ENCODE measurements at places on chromosomes 2 and 18.

DNA sequence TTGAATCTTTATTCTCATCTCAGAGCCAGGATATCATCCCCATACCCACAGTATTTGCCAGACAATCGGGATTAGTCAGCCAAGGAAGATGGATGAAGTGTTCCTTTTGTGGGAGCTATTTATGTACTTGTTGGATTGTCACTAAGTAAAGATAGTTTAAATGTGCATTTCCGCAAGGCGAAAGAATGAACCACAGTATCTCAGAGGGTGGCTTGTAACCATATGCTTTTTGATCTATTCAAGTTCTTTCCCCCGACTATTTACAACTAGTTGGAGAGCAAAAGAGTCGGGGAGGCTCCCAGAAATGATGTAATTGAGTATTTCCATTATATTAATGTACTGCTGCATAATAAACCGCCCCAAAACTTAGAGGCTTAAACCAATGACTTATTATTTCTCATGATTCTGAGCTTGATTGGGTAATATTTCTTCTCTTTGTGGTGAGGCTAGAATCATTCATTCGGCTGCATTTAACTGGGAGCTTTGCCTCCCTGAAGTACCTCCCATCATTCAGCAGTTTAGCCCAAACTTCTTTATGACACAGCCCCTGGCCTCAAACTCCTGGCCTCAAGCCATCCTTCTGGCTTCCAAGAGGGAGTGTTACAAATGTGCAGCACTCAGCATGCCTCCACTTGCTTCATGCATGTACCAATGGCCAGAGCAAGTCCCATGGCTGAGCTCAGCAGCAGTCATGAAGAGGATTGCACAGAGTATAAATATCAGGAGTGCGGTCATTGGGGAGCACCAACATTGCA lies 423.7 kb downstream of the METTL4 start:
- DNase-seq: no peak

DNA sequence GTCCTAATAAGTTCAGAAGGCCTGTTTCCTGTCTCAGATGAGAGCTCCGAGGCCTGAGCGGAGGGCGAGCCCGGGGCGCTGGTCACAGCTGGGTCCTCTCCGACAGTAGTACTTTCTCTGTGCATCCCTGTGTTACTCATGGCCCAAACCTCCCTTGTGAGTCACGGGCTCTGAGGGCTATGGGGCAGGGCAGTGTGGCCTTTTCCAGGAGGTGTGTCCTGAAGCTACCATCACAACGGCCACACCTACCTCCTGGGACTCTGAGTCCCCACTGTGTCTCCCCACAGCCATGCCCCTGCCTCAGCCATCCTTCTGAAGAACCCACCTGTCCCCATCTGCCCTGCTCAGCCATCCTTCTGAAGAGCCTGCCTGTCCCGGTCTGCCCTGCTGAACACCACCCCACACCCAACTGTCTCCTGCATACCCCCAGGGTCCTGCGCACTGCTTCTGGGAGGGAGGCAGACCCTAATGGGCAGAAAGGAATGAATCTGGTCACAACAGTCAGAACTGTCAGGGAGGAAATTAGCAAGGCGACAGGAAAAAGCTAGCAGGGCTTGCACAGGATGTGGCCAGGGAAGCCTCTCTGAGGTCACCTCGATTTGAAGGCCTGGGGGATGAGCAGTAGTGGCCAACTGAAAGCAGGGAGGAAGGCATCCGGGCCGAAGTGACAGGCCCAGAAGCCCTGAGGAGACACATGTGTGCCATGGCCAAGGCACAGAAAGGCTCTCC lies 145.4 kb upstream of the RIOK3 start:
- DNase-seq: peak; percentile 20

- peak; percentile 83 for DNase-seq
These were observed 25.7 kb downstream of the SRBD1 start for GRCh38 chr2:45585267-45585861.

DNA sequence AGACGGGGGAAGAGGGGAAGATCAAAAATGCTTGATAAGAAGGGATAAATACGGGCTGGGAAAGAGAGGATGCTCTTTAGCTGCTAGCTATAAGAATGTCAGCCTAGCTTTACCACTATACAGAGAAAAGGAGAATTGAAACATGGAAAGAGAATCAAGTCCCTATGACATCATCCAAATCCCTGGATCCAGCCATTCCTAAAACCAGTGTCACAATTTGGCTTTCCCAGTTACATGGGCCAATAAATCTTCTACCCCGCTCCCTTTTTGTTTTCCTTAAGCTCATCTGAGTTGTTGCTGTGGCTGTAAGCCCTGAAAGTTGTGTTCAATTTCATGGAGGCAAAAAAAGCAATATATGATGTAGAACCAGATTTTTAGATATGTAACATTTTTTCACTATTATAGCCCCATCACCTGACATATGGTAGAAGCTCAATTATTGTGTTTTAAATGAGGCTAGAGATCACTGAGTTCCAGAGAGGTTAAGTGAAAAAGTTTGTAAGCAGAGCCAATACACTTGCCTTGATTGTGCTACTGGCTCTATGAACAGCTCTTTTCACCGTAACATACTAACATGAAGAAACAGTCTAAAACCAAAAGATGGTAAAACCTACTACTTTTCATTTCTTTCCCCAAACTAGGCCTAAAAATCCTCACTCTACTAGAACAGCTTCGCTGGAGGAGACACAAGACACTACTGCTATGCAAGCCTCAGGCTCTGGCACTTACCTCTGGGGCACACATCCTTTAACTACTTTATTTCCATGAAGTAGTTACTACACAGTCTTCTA lies 4.3 kb downstream of the HNRNPLL start:
- DNase-seq: no peak

- no peak for DNase-seq
These were observed 235.0 kb downstream of the LOXHD1 start for GRCh38 chr18:46421973-46422551.

DNA sequence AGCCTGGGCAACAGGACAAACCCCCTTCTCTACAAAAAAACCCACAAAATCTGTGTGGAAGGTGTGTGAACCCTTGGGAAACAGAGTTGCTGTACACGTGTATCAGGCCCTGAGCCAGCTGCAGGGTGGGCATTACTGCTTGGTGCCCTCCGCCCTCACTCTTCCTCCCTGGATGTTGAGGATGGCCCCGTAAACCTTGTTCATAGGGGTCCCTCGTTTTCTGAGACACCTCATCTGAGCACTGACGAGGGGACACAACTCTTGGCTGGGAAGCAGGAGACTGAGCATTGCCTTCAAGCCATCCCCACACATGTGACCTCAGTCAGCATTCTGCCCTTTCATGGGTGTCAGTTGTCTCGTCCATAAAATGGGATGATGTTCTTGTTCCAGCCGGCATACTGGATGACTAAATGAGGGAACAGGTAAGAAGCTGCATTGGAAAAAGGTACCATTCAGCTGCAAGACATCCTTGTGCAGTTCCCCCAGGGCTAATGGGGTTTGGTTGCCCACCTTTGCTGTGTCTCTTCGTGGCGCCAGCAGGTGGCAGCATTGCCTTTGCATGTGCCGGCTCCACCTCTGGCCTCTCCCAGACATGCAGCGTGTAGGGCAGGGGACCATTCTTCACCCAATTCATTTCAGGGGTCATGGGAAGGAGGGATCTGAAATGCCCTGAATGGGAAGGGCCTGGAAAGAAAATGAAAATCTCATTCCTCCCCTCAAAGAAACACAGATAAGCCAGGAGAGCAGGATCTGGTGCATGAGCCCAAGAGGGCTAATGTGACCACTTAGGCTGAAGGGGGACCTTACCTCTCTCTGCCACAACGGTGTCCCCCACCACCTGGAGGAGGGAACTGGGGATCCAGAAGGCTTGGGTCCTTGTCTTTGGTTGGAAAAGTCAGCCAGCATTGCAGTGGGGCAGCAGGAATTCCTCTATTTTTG lies 36.4 kb upstream of the HAAO start:
- DNase-seq: peak; percentile 89

GRCh38 chr18:66328296-66328878 lies 275.5 kb downstream of the CDH19 start:
- DNase-seq: no peak

GRCh38 chr2:191746346-191747169 lies 68.6 kb downstream of the NABP1 start:
- DNase-seq: no peak

- peak; percentile 87 for DNase-seq
These were observed 779 bp downstream of the PTPRN start for GRCh38 chr2:219308142-219309101.

DNA sequence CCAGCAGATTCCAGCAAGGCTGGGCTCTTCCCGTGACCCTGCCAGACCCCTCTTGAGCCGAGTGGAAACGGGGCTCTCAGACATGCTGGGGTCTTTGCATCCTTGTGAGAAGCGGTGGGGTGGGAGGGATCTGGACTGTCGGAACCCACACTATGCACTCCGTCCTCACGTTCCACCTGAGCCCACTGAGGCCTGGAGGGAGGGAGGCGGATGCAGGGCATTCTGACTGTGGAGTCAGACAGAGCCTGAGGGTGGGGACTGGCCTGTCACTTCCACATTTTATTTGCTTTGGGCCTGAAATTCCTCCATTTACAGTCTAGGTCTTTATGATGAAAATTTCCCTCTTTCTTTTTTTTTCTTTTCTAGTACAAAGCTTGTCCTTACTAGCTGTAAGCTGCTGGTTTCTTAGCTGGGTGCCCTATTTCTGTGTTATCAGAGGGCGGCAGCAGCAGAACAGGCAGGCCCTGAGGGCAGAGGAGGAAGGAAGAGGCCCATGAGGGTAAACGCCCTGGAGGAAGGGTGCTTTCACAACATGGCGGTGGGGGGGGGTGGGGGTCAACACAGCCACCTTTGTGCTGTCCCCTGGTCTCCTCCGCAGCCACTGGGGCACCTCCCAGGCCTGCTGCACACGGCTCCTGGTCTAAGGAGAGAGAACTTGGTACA lies 373.5 kb upstream of the MYT1L start:
- peak; percentile 63 for DNase-seq

- no peak for DNase-seq
These were observed 456.3 kb upstream of the MYT1L start for GRCh38 chr2:2787301-2787907.

GRCh38 chr2:139773720-139774277 lies 993.6 kb upstream of the NXPH2 start:
- DNase-seq: no peak

DNA sequence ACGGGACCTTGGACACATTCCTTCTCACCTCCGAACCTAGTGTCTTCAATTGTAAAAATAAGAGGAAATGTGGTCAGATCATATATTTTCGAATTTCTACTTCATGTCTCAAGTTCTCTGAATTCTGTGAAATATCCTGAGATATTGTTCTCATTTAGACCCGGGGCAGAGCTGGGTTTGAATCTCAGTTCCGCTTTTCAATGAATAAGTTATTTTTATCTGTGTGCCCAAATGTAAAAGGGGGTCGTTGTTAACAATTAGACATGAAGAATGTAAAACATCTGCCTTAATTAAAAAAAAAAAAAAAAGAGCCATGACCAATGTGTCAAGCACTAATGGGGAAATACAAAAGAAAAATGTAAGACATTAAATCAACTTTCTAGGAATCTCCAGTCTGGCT lies 48.9 kb upstream of the BCL11A start:
- DNase-seq: no peak

DNA sequence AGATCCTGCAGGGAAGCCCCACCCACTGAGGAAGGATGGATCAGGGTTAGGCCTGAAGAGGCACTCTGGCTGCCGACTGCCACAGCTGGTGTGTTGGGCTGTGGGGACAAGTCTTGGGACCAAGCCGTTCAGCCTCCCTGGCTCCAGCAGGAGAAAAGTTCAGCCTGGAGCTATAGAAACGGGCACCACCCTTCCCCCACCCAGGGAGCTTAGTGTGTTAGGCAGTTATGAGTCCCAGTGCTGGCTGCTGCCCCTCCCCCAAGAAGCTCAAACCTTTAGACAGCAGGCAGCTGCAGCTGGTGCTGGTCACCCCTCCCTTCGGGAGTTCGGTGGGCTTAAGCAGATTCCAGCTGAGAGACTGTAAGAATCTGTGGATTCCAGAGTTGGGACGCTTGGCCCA lies 447.1 kb upstream of the HS6ST1 start:
- no peak for DNase-seq

DNA sequence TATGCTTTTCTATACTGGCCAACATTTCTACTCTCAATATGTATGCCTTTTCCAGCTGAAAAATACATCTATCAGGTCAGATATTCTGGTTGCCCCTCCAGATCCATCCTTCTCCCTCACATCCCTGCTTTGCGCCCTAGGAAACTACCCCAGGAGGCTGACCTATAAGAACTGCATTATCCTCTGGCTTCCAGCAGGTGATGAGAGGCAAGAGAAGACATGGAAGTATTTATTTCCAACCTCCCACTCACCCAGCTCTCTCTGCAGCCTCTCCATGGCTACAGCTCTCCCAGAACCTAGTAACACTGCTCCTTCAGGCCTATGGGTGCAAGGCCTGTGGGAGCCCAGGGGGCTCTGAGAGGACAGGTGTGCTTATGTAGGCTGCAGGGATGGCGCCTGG lies 42.9 kb downstream of the ARID5A start:
- no peak for DNase-seq

- no peak for DNase-seq
These were observed 32.4 kb upstream of the ATL2 start for GRCh38 chr2:38409156-38410102.

DNA sequence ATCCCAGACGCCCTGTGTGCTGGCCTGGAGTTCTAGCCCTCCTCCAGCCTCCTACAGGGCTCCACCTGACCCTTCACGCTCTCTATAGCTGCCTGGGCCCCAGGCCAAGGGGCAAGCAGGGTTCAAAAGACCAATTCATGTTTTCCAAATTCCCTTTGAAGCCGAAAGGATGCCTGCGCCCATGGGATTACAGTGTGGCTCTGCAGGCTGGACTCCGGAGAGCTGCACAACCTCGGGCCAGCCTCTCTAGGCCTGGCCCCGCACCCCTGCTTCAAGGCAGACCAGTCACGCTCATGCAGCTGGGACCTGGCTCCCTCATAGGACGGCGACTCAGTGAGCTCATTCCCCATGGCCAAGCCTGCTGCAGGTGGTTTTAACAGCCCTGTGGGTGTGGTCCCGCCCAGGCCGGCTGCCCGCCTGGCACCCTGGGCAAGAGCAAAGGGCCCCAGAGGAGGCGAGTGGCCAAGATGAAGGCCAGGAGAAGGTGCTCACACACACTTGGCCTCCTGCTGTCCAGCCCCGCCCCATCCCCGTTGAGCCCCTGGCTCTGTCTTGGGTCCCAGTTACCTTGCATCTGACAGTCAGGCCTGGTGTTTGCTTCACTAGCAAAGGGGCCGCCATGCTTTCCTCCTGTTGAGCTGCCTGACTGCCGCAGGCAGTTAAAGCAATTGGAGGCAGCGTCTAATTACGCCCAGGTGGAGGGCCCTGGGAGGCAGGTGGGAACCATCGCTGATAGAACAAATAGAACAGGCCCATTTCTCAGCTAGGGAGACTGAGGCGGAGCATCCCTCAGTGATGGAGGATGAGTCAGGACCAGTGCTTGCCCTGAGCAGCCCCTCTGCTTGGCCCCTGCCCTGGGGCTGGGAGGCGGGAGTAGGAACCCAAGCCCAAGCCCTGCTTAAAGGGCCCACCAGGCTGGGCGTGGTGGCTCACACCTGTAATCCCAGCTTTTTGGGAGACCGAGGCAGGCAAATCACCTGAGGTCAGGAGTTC lies 56.9 kb downstream of the SMAD7 start:
- DNase-seq: no peak

- no peak for DNase-seq
These were observed 60.1 kb upstream of the LRRTM1 start for GRCh38 chr2:80364524-80365212.

Data from hematopoietic multipotent progenitor cell treated with erythropoietin and hydrocortisone succinate and interleukin-3 and kit ligand, for 6 days (in vitro differentiated cells).